ENCODE measurements at places on chromosomes 1 and 21.

- DNase-seq: no peak
Measured at GRCh38 chr1:235649368-235650163, at the start of gene GNG4. Gene GNG4 (minus strand): TSS chr1:235649784. CDS start chr1:235583838, 65,946 bp downstream.

- no peak for DNase-seq
Measured at GRCh38 chr1:69993810-69994209, 211.6 kb downstream of the LRRC40 start.

DNA sequence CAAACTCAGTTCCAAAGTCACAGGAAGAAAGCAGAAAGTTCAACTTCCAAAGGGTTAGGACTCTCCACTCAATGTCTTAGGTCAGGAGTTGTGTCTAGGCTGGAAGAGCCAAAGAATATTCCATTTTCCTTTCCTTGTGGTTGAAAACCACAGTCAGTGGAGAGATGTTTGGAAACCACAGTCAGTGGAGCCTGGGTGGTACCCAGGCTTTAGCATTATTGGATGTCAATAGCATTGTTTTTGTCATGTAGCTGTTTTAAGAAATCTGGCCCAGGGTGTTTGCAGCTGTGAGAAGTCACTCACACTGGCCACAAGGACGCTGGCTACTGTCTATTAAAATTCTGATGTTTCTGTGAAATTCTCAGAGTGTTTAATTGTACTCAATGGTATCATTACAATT is 11.7 kb downstream of the ATF3 start:
- no peak for DNase-seq

GRCh38 chr1:47727051-47727696 is 270.0 kb downstream of the TRABD2B start:
- DNase-seq: no peak

DNA sequence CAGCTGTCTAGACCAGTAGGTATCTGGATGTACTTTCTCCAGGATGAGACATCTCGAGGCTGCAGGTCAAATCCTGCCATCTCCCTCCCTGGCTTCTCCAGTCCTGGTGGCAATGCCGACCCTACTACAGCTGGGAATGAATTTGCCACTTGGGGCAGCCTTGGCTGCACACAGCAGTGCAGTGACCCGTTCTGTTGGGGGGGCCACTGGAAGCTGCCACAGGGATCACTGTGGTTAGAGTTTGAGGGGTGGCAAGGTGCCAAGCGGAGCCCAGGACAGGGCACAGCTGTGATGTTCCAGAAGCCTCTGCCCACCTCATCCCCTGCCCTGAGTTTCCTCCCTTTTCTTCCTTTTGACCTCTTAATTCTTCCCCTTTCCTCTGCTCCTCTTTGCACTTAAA is 17.1 kb downstream of the COL6A2 start:
- no peak for DNase-seq

GRCh38 chr1:8712413-8713231 is 104.8 kb downstream of the RERE start:
- no peak for DNase-seq

DNA sequence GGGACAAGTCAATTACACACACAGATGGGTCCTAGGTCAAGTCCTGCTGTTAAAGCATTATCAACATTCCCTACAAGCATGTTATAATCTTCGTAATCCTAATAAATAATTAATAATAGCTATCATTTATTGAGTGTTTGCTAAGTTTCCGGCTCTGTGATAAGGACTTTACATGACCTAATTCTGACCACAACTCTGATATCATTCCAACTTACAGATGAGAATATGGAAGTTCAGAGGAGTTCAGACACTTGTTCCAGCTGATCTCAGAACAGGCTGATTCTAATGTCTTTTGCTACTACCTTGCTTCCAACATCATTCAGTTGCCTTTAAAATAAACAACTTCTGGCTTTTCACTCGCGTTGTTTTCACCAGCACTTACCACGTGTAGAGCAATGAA is 770.1 kb upstream of the CXADR start:
- DNase-seq: no peak

DNA sequence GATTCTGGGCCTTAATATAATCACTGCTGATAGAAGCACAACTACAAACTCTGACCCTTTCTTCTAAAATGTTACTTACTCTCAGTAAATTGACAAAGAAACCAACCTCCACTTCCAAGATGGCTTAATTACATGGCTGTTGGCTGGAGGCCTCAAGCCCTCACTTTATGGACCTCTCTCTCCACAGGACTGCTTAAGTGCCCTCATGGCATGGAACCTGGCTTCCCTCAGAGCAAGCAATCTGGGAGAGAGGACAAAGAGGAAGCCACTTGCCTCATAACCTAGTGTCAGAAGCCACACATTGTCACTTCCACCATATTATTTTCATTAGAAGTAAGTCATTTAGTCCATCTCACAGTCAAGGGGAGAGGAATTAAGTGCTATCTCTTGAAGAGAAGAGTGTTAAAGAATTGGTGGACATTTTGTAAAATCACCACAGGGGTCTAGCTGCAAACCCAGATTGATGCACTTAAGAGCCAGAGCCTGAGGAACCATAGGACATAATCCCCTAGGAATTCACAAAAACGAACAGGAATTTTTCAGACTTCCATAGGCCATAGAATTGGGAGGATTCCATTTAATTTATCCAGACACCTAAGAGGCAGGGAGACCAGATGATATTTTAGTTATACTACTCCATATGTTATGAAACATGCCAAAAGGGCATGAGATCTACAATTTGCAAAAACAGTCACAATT is 97.5 kb upstream of the TNFSF4 start:
- DNase-seq: no peak

DNA sequence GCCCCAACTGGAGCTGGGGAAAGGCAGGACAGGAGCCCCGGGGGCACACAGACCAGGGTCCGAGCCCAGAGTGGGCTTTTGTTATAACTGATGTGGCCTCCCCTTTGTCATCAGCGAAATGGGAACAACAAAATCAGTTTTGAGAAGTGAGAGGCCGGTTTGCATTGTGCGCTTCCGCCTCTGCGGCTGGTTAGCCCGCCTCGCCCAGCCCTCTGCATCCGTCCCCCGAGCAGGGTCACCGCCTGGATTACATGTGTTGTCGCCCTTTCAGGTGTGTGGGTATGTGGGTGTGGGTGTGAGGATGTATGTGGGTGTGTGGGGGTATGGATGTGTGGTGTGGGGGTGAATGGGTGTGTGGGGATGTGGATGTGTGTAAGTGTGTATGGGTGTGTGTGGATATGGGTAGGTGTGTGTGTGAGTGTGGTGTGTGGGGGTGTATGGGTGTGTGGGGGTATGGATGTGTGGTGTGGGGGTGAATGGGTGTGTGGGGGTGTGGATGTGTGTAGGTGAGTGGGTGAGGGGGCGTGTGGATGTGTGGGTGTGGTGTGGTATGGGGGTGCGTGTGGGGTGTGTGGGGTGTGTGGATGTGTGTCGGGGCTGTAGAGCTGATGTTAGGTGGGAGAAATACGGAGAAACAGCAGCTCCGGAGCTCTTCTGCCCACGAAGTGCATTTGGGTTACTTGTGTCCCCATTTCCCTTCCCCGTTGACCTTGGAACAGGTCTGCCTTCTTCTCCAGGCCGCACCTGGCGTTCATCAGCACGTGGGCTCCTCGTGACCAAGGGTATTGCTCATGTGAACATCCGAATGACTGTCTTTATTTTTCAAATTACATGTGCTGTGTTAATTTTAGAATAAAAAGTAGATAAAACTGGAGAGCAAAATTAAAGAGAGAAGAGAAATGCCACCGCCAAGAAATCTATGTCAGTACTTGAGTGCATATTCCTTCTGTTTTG is 67.6 kb downstream of the FHAD1 start:
- DNase-seq: no peak

DNA sequence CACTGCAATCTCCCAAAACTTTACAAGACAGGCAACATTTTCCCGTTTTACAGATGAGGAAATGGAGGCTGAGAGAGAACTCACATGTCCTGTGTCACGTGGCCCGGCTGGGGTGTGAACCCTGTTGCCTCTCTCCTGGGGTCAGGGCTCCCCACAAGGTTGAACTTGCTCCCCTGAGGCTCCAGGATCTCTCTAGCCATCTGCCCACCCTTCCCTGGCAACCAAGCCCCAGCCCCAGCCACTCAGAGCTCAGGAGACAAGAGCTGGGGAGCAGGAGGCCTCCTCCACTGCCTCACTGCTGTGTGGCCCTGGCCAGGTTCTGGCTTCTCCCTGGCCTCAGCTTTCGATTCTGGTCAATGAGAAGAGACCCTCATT is 11.8 kb downstream of the LAPTM5 start:
- DNase-seq: no peak

DNA sequence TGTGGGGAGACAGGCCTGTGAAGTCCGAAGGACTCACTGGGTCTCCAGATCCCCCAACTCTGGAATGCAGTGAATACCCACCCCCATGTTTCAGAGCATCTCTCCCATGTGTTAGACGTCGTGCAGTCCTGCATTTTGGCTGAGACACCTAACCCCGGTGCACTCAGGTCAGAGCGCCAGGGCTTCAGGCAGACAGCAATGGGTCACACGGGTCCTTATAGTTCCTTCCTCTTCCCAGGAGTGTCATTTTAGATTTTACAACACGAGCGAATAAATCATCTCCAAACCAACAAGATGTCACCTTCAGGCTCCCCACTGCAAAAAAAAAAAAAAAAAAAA is 5.1 kb downstream of the PRRX1 start:
- no peak for DNase-seq

DNA sequence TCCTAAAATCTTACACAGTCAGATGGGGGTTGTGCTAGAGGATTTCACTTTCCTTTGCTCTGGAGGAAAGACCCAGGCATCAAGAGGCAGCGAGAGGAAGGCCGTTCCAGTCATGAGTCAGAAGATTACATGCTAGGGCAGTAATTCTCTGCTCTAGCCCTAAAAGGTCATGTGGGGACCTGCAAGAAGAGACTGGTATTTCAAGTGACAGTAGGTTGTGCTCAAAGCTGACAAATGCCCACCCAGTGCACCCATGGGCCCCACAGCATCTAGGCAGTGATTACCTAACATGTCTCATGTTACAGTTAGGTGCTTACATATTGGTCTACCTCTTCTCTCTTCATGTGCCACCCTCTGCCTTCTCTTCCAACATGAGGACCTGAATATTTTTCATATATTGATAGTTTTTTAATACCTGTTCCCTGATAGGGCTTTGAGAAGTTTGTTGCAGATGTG is 99.7 kb upstream of the BEND5 start:
- no peak for DNase-seq

DNA sequence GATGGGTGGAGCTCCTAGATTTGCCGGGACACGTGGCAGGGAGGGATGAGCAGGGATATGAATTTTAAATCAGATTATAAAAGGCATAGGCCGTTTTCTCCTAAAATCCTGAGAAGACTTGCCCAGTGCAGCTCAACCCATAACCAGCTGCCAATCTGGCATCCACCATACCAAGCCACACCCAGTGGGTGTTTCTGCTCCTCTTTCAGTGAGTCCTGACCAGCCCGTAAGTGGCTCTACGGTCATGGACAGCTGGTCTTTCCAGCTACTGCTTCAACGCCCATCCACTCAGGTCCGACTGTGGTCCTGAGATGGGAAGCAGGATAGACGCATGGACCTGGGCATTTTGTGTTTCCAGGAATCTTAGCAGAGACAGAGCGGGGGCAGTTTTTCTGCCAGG is 107.2 kb downstream of the LAMC2 start:
- no peak for DNase-seq

DNA sequence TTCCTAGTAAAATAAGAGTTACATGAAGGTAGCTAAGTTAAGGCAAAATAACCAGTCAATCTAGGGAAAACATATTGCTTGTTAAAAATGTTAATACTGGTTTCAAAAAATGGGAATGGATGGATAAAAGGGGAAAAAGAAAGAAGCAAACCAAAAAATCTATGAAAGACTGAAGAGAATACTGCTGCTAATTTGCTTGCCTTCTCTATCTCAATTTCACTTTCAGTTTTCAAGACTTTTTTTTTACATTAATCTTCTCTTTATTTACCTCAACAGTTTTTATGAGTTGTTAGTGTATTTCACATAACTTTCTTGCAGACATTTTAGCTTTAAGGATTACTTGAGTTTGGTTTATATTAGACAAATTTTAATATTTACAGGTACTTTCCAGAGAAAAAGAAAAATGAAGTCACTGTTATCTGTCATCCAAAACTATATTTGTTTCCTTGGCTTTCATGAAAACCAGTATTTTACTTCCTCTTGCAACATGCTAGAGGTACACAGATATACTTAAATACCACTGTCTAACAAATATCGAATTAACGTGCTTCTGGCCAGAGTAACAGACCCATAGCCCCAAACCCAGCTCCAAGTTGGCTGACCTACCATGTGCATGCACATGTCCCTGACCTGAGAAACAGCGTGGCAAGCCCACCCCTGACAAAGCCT is 70.7 kb downstream of the COL24A1 start:
- DNase-seq: no peak

DNA sequence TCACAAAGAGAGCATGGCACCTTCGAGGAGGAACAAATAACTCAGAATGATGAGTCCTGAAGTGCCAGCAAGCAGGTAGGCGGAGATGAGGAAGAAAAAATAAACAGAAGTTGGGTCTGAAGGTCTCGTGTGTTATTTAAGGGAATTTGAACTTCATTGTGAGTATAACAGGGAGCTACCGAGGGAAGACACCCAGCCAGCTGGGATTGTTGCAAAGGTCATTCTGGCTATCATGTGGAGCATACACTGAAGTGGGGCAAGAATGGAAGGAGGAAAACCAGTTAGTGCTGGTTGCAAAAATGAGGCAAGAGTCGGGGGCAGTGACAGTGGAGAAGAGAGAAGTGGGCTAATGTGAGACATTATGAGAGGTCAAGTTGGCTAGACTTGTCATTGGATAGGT is 53.6 kb upstream of the RAP1A start:
- no peak for DNase-seq

DNA sequence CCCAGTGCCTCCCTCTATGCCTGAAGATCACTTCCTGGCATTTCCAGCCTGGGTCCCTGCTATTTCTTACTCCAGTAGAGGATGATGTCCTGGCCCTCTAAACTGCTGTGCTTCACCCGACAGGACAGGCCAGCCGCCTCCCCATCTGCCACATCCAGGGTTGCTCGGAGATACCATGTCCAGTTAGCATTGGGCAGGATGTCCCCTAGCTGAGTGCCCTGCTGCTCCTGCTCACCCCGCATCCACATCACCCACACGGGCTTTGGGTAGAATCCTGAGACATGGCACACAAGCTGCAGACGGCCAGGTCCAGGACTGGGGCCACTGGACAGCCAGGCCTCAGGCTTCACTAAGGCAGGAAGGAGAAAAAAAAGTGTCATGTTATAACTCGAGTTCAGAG is 2.0 kb downstream of the CD1B start:
- DNase-seq: no peak

DNA sequence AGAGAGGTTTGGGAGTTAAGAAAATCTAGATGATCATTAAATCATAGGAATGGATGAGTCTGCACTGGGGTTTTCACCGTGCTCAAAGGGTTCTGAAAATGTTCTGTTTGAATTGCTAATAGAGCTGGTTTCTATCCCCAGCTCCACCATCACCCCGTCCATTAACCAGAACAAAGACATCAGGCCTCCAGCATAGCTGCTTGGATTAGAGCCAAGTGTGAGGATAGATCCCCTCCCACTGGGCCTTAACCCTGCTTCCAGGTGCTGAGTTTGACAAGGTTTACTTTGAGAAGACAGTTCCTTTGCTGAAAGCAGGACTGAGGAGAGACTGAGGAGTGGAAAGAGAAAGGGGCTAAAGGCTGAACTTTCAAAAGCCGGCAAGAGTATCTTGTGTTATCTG is 48.3 kb downstream of the MPZL1 start:
- DNase-seq: no peak

- DNase-seq: no peak
Measured at GRCh38 chr1:56322211-56322610, 257.2 kb downstream of the PLPP3 start.
